ENCODE measurements at places on chromosomes 1 and 21. TPM values are rescaled to one million over a fixed set of nuclear protein-coding genes. Genes with fewer than 3 reads are reported as not detected.

DNA sequence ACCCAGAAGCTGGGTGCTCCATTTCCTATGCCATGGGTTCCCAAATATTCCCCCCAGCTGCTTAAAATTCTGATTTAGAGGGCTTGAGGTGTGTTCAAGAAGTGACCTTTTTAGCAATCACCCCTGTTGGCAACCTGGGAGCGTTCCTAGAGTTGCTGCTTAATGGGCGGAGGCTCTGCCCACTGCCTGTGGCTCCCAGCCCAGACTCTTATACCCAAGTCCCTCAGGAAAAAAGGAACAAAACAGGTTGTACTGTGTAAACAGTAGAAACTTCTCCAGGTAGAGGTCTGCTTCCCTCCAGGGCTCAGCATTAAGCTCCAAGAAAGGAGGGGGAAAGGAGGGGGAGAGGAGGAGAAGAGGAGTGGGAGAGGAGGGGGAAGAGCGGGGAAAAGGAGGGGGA, 14.6 kb upstream of the TENT5C start:
- no peak for DNase-seq

GRCh38 chr1:225471453-225472301, 43.8 kb upstream of the LBR start:
- no peak for DNase-seq

- peak; percentile 80 for DNase-seq
These were observed 72.0 kb upstream of the KCNA3 start for GRCh38 chr1:110746644-110747259.

DNA sequence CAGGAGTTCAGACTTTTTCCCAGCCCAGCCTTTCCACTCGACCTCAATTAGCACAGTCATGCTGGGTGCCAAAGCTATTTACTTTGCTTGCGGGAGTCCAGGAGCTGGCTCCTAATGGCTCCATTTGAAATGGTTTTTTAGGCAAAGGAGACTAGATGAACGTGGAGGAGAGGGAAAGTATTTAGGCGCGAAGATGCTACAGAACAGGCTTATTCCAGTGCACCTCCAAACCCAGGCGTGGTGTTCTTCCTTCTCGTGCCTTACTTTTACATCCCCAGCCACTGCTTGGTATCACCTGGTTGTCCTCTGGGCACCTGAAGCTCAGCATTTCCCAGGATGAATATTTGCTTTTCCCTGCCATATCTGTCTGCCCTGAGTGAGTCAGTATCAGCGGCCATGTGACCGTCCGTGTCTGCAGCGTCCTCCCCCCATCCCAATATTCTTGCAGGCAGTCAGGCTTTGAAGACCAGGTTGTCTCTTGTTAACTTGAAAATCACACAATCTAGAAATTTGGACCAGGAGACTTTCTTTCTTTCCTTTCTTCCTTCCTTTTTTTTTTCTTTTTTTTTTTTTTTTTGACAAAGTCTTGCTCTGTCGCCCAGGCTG, 198.5 kb downstream of the DYRK1A start:
- no peak for DNase-seq

DNA sequence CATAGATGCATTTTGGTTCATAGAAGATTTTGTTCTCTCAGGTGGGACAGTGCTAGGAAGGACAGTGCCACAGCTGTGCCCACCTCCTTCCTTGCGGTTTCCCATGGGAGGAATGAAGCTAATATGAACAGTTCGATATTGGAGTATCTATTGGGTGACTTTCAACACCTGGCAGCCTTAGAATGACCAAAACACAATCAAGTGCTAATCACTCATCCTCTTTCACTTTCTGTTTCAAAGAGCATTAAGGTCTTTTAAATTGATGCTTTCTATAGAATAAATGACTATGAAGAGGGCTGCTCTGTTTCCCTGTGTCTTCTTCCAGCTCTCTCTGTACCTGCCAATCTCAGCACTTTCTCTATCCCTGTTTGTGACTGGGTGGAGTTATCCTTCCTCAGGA, 784.0 kb downstream of the MRPL39 start:
- no peak for DNase-seq

DNA sequence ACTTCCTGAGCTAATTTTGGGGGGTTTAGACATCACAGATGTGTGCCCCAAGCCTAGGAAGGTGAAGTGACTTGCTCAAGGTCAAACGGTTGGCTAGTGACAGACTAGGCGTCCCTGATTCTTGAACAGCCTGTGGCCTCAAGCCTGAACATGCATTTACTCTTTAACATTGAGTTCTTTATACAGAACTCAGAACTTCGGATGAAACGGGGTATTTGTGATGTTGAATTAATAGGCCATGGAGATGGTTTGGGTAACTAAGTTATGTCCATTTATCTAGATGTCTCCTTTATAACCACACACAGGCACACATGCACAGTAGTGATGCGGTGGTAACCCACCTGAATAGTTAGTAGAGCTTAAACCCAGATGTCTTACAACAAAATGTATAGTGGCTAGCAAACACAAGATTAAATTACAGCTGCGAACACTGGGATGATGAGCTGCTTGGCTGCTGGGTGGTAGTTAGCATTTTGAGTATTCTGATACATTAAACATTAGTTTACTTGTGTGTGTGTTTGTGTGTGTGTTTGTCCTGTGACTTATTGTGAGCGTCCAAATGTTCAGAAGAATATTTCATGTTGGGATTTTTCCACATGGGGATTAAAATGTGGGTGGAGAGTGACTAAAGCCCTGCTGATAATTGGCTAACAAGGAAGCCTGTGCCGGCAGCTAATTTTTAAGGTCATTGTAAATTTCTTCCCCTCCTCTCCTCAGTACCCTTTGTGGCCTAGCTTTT, 2.3 kb downstream of the ATP1A1 start:
- peak; percentile 80 for DNase-seq

GRCh38 chr1:187445066-187445465, 616.3 kb downstream of the PLA2G4A start:
- no peak for DNase-seq

DNA sequence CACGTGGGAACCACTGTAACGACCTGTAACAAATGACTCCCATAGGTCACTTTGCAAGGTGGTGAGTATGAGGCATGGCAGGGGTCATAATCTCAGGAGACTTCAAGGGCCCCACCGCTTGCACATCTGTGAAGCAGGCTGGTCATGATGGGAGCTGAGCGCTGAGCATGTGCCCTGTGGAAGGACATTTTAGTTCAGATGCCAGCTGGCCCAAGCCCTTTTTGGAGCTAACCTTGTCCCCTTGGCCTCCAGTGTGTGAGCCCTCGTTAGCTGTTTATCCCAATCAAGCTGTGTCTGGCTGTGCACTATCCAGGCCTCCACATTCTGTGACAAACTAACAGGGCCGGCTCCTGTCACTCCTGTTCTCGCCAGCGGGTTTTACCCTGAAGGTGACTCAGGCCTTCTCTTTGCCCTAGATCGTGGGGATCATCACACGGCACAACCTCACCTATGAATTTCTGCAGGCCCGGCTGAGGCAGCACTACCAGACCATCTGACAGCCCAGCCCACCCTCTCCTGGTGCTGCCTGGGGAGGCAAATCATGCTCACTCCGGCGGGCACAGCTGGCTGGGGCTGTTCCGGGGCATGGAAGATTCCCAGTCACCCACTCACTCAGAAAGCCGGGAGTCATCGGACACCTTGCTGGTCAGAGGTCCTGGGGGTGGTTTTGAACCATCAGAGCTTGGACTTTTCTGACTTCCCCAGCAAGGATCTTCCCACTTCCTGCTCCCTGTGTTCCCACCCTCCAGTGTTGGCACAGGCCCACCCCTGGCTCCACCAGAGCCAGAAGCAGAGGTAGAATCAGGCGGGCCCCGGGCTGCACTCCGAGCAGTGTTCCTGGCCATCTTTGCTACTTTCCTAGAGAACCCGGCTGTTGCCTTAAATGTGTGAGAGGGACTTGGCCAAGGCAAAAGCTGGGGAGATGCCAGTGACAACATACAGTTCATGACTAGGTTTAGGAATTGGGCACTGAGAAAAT, 7.6 kb downstream of the NPPA start:
- no peak for DNase-seq

DNA sequence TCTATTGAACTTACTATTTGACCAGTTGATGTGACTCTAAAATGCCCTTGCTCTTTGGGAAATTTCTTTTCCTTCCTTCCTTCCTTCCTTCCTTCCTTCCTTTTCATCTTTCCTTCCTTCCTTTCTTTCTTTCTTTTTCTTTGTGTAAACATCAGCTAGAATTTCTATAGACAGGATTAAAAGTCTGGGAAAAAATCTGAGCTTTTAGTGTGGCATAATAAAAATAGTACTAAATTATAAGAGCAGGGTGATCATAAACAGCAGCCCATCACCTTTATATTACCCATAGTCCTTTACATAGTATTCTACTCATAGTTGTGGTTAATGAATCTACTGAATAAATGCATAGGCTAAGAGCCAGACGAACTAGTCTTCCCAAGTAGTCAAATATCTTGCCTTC, 281.0 kb upstream of the DAB1 start:
- DNase-seq, result no peak

- DNase-seq, result peak; percentile 81
These were observed 522 bp downstream of the LRP8 start for GRCh38 chr1:53327182-53327913.

DNA sequence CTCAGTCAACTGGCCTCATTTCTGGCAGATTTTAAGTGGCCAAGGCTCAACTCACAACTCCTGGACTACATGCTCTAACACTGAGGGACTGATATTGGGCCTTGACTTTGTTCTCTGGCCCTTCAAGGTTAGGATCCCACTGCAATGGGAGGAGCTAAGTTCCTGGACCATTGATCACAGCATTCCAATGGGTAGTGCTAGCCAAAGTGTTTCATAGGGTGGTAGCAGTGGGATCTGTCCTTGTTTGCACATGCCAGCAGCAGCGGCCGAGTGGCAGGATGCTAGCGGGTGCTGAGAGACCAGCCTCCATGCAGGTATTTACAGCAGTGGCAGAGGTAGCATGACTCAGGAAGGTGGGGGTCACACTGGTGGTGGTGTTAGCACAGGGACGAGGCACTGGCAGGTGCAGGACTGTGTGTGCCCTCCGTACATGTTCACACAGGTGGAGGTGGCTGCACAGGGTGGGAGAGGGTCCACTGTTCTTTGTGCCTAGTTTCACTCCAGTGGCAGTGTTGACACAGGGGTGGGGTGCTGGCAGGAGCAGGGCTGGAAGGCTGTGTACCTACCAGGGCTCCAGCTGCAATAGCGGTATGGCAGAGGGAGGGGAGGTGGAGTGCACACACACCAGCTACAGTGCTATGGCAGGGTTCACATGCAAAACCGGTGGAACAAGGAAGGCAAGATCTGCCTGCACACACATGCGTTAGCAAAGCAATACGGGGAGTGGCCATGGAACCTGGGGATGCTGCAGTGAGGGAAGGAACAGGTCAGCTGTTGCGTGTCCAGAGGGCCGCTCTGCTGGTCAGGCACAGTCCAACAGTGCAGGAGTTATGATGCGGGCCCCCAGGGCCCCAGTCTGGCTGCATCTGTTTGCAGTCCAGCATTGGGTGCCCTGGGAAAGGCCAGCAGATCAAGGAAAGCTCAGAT, 51.7 kb downstream of the COL24A1 start:
- DNase-seq, result no peak

GRCh38 chr1:78304761-78305160, 186.0 kb upstream of the PTGFR start:
- DNase-seq, result no peak

DNA sequence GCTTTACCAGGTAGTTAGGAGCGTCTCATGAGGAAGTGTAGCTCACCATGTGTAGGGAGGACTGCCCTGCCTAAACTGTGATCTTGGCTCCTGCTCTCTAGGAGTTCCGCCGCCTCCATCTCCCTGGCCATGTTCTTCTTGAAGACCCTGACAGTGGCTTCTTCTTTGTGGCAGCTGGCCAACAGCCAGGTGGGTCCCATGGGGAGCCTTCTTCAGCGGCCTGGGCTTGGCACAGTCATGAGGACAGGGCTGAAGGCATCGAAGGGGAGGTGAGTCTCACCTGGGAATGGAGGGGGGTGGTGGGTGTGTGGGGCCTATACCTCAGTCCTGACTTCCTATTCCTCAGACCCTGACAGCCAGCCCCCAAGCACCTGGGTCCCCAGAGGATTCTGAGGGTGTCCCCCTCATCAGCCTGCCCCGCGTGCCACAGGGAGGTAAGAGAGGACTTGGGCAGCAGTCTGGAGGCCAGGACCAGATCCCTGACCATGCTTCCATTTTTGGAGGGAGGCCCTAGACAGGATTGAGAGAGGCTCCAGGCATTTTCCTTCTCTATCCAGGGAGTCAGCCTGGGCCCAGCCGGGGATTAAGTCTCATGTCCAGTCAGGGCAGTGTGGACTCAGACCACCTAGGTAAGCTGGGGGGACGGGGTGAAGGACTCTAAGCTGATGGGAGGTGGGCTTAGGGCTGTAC, 21.4 kb downstream of the HYI start:
- DNase-seq, result no peak

DNA sequence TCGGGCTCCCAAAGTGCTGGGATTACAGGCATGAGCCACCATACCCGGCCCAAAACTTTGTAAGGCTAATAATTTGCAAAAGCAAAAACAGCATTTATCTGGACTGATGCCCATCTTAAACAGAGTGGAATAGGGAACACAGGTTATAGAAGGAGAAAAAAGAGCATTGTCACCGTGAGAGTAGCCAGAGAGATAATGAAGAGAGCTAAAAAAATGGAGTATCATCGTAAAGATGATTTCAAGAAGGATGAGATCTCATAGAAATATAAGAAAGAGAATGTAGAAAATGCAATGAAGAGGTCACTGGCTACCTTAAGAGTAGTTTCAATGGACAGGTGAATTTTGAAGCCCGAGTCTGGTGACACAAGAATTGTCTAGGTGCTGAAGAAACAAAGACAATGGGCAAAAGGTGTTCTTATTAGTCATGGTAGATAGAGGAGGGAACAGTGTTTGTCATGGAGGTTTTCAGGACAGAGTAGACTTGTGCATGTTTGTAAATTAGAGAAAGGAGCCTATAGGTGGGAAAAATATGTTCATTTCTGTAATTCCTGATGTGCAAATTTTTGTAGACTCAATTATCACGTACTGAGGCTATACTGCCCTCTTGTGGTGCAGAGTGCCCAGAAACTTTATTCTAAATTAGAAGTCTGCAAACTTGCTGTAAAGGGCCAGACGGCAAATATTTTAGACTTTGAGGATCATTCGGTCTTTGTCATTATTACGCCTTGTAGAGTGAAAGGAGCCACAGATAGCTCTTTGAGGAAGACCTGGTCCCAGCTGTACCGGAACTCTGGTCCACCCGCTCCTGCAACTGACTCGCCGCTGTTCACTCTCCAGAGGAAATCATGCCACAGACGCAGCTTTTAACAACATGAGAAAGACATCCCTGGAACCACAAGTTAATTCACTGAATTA, 8.1 kb upstream of the TMEM183A start:
- DNase-seq, result peak; percentile 87

- no peak for DNase-seq
These were observed 15.6 kb downstream of the TPM3 start for GRCh38 chr1:154176337-154176736.

DNA sequence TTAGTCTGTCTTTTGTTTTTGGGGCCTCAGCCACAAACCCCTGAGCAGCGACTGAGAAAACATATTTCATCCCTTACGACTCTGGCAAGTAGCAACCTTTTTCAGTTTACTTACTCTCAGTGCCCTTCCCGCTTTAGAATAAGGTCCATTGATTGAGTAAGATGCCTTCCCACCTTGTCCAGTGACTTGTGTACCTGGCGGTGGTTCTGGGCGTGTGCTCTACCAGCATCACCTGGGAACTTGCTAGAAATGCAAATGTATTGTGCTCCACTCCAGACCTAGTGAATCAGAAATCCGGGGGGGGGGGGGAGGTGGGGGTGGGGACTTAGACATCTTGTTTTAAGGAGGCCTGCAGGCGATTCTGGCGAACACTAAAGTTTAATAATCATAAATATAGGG, 72.1 kb downstream of the S1PR1 start:
- DNase-seq, result peak; percentile 53

Gene RASAL2
- not detected for total RNA-seq

Gene KIF26B
- total RNA-seq, result 2.3 TPM

Gene AK5
- total RNA-seq, result not detected

Gene AGO4
- total RNA-seq, result 9.8 TPM

Gene TCEA3
- total RNA-seq, result not detected

Gene CBR3
- total RNA-seq, result not detected

Gene ZNF670
- 20.0 TPM for total RNA-seq

Gene GSTM1
- total RNA-seq, result 8.5 TPM

All from Karpas-422 (cell line).